ENCODE measurements at places on chromosomes 12 and 14. TPM values are rescaled to one million over a fixed set of nuclear protein-coding genes. Genes with fewer than 3 reads are reported as not detected.

Gene ACRBP
- 0.43 TPM for total RNA-seq

Gene CACNB3
- 23.4 TPM for total RNA-seq

Gene CCDC63
- not detected for total RNA-seq

Gene MYH7
- 2.3 TPM for total RNA-seq

Gene ANKS1B
- 1.2 TPM for total RNA-seq

Gene KRT78
- not detected for total RNA-seq

Gene PARPBP
- total RNA-seq, result 2.0 TPM

Gene BLTP3B
- total RNA-seq, result 14.2 TPM

Gene PTPN21
- 10.2 TPM for total RNA-seq

Gene PHETA1
- 18.3 TPM for total RNA-seq

Gene PRH2
- 2.3 TPM for total RNA-seq

Gene GLIPR1L2
- 0.23 TPM for total RNA-seq

Gene NKX2-1
- total RNA-seq, result not detected

Gene ISCU
- total RNA-seq, result 116 TPM

Gene CCDC184
- 1.2 TPM for total RNA-seq

Gene KRT80
- total RNA-seq, result 0.35 TPM

Gene NXPH4
- total RNA-seq, result 14.1 TPM

Gene MDGA2
- not detected for total RNA-seq

Gene RAB15
- 6.2 TPM for total RNA-seq

Gene SLC6A15
- total RNA-seq, result 2.1 TPM

Gene ZFHX2
- 0.12 TPM for total RNA-seq

Gene NUDT4
- 75.5 TPM for total RNA-seq

Gene NDRG2
- total RNA-seq, result 27.2 TPM

Gene DCAF11
- total RNA-seq, result 41.4 TPM

Gene IGFBP6
- total RNA-seq, result 779 TPM

Gene LALBA
- total RNA-seq, result not detected

Gene BICDL1
- 0.09 TPM for total RNA-seq

Gene KRT3
- not detected for total RNA-seq

Gene KLRC2
- not detected for total RNA-seq

Gene CLEC7A
- not detected for total RNA-seq

Gene LRP1-AS
- total RNA-seq, result not detected

Gene MYF6
- total RNA-seq, result not detected

Gene WASHC3
- 112 TPM for total RNA-seq

Gene TMPRSS12
- not detected for total RNA-seq

Gene C12orf54
- not detected for total RNA-seq

Gene NPC2
- 444 TPM for total RNA-seq

Gene ABCC9
- total RNA-seq, result 1.6 TPM

Gene LRRC10
- total RNA-seq, result not detected

Gene CLEC4D
- not detected for total RNA-seq

Gene NFATC4
- total RNA-seq, result 83.0 TPM

Gene TMTC1
- total RNA-seq, result 40.9 TPM

Gene KLRF1
- total RNA-seq, result not detected

Gene CSRNP2
- total RNA-seq, result 18.4 TPM

Gene TAS2R20
- 0.68 TPM for total RNA-seq

Gene FOXN4
- total RNA-seq, result not detected

Gene RECQL
- total RNA-seq, result 30.0 TPM

All from pericardium fibroblast (primary cell).